Stimulated activated CD8-positive, alpha-beta memory T cell treated with anti-CD3 and anti-CD28 coated beads, Interleukin-4, amount 100 ng/mL, for 48 hours (primary cell): ENCODE measurements at places on chromosomes 6 and 20.

DNA sequence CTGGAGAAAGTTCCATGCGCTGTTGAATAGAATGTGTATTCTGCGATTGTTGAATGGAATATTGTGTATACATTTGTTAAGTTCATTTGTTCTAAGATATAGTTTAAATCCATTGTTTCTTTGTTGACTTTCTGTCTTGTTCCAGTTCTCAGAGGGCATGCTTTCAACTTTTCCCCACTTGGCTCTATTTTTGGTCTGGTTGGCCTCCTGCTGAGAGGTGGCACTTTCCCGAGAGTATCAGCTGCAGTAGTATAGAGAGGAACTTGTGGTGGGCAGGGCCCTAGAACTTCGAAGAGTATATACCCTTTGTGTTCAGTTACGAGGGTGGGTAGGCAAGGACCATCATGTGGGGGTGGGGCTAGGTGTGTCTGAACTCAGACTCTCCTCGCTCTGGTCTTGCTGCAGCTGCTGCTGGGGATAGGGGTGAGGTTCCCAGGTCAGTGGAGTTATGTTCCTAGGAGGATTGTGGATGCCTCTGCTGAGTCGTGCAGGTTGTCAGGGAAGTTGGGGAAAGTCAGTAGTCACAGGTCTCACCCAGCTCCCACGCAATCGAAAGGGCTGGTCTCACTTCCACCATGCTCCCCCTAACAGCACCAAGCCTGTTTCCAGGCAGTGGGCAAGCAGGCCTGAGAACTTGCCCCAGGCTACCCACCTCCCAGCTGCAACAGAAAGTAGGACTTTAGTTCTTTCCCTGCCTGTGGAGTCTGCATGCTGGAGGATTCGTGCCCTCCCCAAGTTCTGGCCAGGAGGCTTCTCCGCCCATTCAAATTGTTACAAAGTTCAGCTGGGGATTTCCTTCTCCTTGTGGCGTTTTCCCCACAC, 118.9 kb upstream of the SSTR4 start:
- no peak for DNase-seq

DNA sequence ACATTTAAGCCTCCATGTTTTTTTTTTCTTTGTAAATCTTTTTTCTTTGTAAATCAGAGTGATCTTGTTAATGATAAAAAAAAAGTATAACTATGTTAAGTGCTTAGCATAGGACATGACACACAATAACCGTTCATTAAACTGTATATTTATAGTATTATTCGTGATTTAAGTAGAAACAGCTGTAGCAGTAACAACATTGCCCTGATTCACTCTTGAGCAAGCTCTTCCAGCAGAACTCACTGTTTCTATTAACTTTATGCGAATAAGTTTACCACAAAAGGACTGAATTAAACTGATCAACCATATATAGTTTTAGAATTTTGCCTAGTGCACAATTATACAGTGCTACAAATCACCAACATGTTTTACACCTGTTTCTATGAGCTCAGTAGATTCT, 1338.0 kb upstream of the EYS start:
- no peak for DNase-seq

GRCh38 chr20:50636601-50637540, 54.5 kb downstream of the RIPOR3 start:
- DNase-seq: no peak

GRCh38 chr6:140980265-140980887, 1152.3 kb upstream of the GJE1 start:
- no peak for DNase-seq

DNA sequence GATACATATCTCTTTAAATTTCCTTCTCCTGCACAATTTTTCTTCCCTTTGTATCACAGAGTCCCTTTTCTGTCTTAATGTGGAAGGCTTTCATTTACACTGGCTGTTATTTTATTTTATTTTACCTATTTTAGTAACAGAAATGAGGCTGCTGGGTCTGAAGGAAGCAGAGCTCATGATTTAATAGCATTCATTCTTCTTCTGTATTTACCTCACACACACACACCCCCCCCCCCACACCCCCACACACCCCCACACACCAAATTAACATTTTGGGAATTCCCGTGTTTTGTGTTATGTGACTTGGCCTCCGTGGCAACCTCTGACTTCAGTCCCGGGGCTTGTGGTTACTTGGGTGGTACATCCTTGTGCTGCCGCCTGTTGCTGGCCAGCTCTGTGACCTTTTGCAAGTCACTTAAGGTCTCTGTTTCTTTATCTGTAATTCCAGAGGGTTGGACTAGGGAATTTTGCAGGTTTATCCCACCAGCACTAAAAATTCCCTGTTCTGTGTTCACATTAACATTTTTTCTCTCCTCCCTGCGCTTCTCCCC, 108.8 kb downstream of the TIAM2 start:
- DNase-seq: no peak

- no peak for DNase-seq
These were observed 75.4 kb upstream of the PTPN1 start for GRCh38 chr20:50434653-50435396.

- no peak for DNase-seq
These were observed 172.7 kb downstream of the BMP7 start for GRCh38 chr20:57093766-57094165.

DNA sequence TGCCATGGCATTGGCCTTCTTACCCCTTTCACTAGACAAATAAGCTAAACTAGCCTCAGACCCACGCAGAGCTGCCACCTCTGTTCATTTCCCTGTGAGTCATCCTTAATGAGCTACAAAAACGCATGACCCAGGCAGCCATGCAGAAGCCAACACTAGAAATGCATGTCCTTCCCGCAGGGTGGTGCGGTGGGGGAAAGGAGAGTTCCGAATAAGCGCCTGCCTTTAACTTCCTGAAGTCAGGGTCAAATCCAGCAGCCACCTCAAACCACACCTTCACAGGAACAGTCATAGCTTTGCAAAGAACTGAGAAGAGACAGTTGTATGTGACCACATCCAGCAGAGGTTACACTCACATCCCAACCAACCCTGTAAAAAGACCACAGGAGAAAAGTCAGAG, 40.4 kb downstream of the IRF4 start:
- DNase-seq: peak; percentile 81

DNA sequence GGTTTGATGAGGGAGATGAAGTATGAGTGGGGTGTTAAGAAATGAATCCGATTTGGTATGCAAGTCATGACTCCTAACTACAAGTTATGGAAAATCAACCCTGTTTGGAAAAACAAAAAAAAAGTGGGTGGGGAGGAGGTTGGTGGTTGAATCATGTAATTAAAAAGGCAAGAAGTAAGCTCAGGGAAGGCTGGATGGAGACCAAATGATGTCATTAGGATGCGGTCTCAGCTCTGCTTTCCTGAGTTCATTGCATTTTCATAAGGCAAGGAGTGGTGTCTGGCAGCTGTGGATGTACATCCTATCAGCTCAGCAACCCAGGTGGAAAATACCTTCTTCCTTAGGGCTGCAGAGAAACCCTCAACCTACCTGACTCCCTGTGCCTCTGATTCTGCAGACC, 60.4 kb upstream of the AKAP12 start:
- DNase-seq: no peak

DNA sequence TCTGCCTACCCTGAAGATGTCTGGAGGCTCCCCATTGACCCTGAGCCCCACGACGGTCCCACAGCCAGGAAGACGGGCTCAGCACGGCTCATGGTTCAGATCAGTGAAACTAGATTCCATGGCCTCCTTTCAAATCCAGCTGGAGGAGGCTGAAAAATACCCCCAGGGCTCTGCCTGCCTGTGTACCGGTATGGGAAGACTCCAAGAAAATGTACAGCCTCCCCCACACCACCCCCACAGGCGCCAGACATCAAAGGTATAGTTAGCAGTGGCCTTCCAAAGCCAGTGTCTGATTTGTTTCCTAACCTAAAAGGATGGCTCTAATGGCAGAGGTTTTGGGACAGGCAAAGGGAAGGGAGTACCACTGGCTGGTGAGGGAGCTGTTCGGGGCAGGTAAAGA, 86.2 kb upstream of the SNAP25 start:
- no peak for DNase-seq

DNA sequence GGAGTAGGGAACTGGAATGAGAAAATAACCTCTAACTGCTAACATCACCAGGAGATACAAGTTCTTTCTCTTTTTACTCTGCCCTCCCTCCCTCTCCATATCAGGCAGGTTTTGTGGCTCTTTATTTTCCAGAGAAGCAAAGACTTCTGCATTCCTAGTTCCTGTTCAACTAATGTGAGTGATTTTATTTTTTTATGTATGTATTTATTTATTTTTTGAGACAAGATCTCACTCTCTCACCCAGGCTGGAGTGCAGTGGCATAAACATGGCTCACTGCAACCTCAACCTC, 6.0 kb upstream of the IER3 start:
- no peak for DNase-seq

- DNase-seq: no peak
These were observed 62.4 kb downstream of the E2F3 start for GRCh38 chr6:20464041-20464440.

- DNase-seq: no peak
These were observed 287.2 kb downstream of the KHDC1L start for GRCh38 chr6:72938104-72938503.

GRCh38 chr6:2225422-2226392, 19.7 kb downstream of the GMDS start:
- DNase-seq: no peak

DNA sequence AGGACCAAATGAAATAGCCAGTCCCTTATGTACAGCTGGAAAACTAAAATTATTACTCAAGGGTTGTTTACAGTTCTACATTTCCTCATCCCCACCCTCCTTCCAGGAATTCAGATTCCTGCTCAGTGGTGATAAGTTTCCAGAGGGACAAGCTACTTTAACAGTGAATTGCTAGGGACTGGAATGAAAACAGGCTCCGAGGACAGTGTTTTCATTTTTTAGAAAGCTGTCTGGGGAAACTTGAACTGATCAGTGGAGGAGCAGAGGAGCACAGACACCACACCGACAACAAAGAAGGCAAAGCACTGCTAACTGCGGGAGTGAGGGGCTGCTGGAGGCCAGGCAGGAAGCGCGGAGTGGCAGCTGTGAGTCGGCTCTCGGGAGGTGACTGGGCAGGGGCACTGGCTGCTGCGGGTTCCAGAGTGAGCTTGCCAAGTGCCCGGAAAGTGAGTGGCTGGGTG, 322.2 kb downstream of the ESR1 start:
- no peak for DNase-seq

DNA sequence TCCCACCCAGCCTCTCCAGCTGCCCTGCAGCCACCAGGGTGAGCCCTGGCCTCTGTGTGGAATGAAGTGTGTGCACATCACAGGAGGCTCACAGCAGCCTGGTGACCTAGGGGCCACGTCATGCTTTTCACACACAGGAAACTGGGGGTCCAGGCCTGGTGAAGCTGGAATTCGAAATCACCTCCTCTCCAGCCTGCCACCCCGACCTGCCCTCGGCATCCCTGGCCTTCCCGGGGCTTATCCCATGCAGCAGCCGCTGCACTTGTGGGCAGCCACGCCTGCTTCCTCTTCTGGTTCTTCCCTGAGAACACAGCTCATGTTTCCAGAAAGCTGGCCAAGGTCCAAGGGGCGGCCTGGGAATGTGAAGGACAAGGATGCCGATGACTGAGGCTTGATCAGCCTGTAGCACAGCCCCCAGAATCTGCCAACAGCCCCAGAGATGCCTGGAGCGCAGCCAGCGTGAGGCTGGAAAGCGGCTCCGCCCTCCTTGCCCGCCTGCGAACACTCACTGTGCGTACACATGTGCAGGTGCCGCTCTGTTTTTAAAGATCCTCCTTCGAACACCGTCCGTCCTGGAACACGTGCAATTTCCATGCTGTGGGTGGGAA, 4.2 kb upstream of the NTSR1 start:
- DNase-seq: no peak

- DNase-seq: no peak
These were observed 52.2 kb upstream of the SPACA1 start for GRCh38 chr6:87995461-87995860.

GRCh38 chr6:80376411-80376810, 269.9 kb downstream of the BCKDHB start:
- no peak for DNase-seq

GRCh38 chr20:48556956-48557355, 270.8 kb downstream of the PREX1 start:
- no peak for DNase-seq

- DNase-seq: no peak
These were observed 293.5 kb downstream of the SMOC2 start for GRCh38 chr6:168734523-168734922.

DNA sequence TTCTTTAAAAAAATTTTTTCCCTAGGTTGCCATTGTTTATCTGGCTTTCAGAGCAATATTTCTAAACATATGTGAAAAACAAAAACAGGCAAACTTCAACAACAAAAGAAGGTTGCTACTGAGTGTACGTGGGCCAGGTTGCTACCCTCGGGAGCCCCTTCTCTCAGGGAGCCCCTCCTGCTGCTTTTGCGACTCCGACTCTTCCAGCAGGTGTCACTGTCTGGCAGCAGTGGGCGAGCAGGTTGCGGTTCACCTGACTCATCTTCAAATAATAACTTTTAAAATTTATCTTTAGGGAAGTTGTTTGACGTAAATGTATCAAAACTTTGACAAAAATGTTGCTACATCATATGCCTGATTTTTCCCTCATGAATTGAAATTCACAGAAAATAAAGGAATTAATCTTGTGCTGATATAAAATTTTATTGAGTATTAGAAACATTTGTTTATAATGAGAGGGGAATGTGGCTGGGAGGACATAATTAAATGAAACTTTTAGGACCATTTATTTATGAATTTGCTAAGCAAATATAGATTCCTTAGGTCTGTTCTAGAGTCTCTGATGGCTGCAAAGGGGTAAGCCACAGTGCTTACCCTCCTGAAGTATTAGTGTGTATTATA, 138.8 kb downstream of the HIVEP1 start:
- peak; percentile 60 for DNase-seq

DNA sequence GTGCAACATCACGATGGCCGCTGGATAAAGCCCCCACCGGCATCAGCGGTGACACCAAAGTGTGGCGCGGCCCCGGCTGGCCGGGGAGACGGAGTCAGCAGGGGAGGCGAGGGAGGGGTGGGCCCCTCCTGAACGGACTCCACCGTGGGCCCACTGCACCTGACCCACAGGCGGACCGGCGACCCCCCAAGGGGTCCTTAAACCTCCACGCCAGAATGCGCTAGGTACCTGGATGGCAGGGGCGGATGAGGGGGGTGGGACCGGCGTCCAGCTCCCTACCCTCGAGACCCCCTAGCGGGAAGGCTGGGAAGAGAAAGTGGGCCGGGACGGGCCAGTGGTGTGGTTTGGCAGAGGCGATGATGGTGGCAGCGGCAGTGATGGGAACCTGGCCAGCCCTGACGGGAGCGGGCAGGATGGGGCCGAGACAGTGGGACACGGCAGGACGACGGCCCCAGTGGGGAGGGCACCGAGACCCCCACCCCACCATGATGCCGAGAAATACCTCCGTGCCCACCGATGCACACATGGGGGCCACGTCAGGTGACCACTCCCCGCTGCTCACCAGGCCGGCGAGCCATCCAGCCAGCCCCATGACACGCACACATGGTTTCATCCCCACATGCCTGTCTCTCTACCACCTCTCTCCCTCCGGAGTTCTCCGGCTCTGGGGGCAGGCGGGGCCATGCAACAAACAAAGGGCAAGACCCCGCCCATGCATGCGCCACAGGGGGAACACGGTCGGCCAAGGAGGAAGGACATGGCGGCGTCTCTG, 771.9 kb upstream of the DEFB115 start:
- DNase-seq: no peak

- no peak for DNase-seq
These were observed 56.8 kb downstream of the PHACTR3 start for GRCh38 chr20:59661153-59661552.

- DNase-seq: no peak
These were observed 207.7 kb upstream of the SNX9 start for GRCh38 chr6:157615420-157615769.

- DNase-seq: no peak
These were observed 891 bp upstream of the POU3F2 start for GRCh38 chr6:98833307-98834059.

GRCh38 chr20:62066339-62066982, 780 bp upstream of the TAF4 start:
- peak; percentile 64 for DNase-seq

GRCh38 chr6:126747728-126748540, 370.5 kb upstream of the RSPO3 start:
- no peak for DNase-seq
